ENCODE measurements at places on chromosomes 1 and 21.

GRCh38 chr1:182996816-182997215, 26.4 kb upstream of the LAMC1 start:
- no peak for DNase-seq

GRCh38 chr1:34419663-34420136, 243.0 kb downstream of the C1orf94 start:
- DNase-seq: no peak

DNA sequence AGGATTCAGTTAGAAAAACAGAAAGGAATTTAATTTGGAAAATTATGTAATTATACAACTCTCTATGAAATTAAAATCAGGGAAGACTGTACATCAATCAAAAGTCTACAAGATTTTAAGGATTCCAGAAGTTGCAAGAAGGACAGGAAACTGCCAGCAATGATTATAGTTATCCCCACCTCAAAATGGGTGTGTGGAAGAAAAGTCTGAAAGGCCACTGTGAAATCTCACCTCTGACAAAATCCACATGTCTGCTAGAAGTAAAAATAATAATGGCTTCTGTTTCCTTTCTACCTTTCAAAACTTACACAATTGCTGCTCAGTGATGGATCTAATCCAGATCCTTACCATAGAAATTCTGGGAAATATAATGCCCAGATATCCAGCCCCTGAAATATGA, 708.1 kb upstream of the ADGRL4 start:
- no peak for DNase-seq

DNA sequence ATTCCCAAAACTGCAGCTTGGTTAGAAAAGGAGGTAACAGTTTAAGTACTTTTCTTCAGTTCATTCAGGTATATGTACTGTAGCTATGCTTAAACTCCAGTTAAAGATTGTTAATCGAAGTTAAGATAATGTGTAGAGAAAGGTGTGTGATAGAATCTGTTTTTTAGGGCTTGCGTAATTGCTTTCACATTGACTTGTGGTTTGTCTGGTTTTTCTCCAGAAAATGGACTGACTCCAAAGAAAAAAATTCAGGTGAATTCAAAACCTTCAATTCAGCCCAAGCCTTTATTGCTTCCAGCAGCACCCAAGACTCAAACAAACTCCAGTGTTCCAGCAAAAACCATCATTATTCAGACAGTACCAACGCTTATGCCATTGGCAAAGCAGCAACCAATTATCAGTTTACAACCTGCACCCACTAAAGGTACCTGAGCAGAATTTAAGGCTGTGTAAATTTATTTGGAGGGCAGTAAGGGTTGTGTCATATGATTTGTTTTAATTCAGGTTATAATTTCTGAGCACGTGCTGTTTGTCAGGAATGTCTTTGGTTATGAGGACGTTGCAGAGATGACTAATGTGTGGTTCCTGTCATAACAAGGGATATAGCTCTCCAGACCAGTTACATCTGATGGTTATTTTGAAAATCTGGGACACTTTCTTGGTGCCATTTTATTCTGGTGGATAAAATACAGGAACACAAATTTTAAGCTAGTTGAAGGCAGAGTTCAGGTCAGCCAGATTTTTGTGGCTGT, 26.0 kb downstream of the ATF6 start:
- no peak for DNase-seq

DNA sequence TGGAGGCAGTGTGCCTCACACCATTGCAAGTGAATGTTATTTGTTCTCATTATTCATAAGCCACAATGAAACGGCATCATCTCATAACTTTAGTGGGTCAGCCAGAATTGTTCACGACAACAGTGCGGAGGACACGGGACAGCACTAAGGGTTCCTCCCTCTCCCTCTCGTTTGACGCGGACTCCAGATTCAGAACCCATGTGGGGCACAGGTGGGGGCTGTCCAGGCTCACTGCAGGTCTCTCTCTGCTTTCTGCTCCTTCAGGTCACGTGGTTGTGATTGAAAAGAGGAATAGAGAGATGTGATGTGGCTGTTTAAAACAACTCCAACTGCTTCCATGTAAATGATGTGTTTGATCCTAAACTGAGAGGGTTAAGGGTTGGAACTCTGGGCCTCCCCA, 13.5 kb downstream of the RUNX1 start:
- no peak for DNase-seq

DNA sequence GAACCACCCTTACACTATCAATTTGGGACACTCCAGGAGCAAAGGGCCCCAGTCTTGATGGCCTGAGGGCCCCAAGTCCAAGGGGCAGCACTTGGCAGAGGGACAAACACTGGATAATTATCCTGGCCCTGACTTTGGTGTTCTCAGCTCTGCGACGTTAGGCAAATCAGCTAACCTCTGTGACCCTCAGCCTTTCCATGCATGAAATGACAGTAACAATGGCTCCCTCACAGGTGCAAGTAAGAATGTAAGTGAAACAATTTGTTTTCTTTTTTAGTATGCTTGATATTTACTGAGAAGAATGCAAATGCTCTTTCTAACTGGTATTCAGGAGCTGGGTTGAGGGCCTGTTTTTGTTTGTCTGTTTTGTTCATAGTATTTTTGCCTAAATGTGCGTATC, 61.6 kb upstream of the PRDX6 start:
- DNase-seq: no peak

- DNase-seq: no peak
Observed at GRCh38 chr1:115330480-115331013, 7.5 kb downstream of the NGF start.

DNA sequence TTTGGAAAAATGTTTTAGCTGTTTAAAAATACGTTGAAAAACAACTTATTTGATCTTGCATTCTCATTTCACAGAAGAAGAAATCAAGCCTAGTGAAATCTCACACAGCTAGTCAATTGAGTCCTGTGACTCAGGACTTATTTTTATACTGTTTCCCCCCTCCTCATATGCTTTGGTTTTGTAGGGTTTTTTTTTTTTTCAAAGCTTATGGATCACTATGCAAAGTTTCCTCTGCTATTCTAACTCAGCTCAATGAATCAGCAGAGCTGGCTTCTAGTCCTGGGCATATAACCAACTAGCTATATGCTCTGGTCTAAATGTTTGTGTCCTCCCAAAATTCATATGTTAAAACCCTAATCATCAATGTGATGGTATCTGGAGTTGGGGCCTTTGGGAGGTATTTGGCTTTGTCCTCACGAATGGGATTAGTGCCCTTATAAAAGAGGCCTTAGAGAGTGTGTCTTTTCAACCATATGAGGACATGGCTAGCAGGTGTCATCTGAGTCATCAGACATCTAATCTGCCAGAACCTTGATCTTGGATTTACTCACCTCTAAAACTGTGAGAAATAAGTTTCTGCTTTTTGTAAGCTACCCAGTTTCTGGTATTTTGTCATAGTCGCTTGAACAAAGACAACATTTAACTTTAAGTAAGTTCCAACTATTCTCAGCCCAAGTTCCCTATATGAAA, 317.2 kb upstream of the C1orf87 start:
- no peak for DNase-seq

- no peak for DNase-seq
Observed at GRCh38 chr1:198205016-198205684, 48.4 kb downstream of the NEK7 start.

- DNase-seq: peak; percentile 40
Observed at GRCh38 chr1:234533975-234534876, 55.2 kb upstream of the TARBP1 start.

- DNase-seq: no peak
Observed at GRCh38 chr1:198627436-198628066, 11.3 kb upstream of the PTPRC start.

GRCh38 chr1:38834937-38835827, 24.4 kb downstream of the RRAGC start:
- peak; percentile 100 for DNase-seq

GRCh38 chr1:38153778-38154470, 107.3 kb upstream of the POU3F1 start:
- no peak for DNase-seq

DNA sequence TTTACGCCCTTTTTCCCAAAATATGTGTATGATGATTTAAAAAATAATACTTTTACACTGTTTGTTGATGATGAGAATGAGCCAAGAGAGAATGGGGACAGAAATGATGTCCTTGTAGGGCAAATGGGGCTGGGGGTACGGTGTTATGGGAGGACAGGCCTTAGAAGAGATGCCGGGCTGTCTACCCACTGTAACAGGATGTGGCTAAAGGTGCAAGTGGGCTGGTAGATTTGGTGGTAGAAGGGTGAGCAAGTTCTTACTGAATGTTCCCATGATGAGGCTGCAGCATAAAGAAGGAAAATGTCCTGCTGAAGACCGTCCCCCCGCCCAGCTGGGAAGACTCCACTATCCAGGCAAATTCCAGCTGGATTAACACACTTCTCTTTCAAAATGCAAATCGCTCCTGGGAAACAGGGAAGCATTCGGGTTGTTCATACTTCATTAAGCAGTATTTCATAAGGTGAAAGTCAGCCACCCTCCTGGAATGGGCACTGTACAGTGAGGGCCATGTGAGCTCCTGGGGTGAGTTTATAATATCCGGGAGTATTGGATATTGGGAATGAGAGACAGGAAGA, 14.0 kb downstream of the GPA33 start:
- DNase-seq: no peak

DNA sequence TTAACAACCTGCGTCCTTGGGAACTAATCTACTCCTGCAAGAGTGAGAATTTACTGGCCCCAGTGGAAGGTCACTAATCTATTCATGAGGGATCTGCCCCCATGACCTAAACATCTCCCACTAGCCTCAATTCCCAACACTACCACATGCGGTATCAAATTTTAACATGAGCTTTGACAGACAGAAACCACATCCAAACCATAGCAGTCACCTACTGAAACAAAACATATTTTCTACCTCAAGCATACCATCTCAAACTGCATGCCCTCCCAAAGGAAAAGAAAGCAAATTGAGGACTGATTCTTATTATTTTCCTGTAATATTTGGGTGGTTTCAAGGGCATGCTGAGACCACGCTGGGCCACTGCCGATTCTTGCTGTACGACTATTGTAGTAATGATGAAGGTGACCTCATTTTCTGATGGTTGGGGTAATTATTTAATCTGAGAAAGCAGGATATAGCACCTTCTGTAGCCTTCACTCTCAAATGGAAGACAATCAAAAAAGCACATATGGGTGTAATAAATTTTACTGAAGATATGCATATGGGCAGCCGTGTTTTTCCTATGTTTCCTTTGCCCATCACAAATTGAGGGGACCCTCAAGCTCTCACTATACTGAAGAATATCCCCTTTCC, 13.2 kb upstream of the GBP5 start:
- no peak for DNase-seq

DNA sequence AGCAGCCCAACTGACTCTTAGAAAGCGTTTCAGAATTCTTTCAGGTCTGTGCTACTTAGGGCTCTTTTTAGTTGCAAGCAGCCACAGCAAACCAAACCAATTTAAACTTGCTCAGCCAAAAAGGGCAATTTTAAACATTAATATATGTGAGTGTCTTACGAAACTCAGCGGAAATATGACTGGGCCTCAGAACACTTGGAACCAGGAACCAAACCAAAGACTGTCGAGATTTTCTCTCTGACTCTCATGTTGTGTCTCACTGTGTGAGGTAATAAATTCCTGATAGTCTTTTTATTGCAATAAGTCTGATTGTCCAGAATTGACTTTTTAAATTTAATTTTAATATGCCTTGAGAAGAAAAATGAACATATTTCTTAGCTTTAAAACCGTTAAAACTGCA, 122.3 kb downstream of the SYF2 start:
- no peak for DNase-seq

DNA sequence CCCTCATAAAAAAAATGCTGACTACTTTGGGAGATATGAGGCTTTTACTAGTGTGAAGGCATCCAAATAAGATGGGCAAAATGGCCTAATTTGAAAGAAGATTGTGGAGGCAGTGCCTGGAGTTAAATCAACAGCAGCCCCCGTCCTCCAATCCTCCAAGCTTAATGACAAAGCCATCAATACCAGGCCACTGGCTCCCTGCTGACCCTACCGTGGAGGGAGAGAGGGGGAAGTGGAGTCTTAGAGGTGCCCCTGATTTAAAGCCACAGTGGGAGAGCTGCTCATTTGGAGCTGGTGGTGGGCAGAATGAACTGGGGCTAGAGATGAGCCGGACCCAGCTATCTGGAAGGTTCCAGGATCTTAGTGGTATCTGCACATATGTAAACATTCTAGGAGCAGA, 24.3 kb upstream of the KNCN start:
- no peak for DNase-seq

- no peak for DNase-seq
Observed at GRCh38 chr1:222068937-222069336, 327.0 kb upstream of the DUSP10 start.

DNA sequence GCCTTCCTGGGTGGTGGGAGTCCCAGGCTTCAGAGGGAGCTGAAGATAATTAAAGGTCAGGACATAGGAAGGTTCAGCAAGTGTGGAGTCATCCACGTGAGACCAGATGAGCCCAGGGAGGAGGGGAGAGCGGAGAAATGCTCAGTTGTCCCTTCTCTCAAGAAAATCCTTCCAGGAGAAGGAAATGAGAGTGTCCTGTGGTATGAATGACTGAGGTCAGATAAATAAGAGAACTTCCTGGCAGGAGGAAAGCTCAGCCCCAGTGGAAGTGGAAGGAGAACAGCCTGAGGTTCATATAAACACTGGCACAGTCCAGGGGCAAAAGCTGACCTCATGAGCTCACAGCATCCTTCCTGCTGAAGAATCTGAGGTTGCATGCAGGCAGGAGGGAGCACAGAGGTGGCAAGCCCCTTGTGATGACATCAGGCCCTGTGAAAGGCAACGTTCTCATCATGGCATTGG, 97.6 kb downstream of the NAV1 start:
- no peak for DNase-seq

GRCh38 chr1:3454811-3455618, 550 bp downstream of the ARHGEF16 start:
- DNase-seq: no peak

Data from NCI-H2107 (cell line).